ENCODE measurements at places on chromosomes 3 and 15.

GRCh38 chr3:112247900-112248299 lies 46.1 kb downstream of the SLC9C1 start:
- no peak for DNase-seq

GRCh38 chr3:20105513-20106280 lies 65.5 kb downstream of the KAT2B start:
- DNase-seq, result no peak

- no peak for DNase-seq
These were observed 357.1 kb upstream of the KCNH8 start for GRCh38 chr3:18791182-18791581.

DNA sequence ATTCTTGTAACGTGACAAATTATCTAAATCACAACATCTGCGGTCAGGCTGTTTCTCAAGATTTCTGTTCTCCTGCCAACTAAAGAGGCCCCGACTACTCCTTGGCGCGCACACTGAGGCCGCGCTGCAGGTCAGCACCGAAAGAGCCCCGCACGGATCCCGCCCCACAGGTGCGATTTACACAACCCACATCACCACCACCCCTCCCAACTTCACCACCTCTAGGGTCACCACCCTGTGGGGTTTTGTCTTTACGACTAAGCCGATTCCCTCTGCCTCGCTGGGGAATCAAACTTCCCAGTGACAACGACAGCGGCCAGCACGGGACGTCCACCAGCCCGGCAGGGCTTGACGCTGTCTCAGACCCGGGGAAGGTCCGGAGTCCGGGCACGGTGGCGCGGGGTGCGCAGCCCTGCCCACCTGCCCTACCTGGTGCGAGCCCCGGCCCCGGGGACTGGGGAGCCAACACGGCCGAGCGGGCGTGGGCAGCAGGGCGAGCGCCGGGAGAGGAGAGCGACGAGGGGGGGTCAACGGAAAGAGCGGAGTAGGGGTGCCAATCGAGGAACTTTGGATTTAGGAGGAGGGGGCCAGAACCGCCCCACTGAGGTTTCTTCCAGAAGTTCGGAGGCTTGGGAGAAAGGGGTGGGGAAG lies 764 bp downstream of the UACA start:
- DNase-seq, result peak; percentile 35

DNA sequence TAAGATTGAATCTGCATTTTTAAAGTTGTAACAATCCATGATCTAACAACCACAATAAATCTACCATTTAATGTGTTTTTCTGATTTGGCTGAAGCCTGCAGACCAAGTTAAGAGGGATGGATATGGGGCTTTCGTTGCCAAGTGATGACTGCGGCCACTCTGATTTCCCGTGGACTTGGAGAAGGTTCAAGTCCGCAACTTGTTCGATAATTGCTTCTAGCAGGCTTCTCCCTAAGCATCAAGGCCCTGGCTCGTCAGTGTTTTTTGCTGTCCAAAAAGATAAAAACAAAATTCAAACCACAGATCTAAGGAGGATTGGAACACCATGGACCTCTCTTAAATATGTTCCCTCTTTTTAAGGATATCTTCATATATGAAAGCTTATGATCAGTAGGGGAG lies 256.6 kb downstream of the CNTN3 start:
- DNase-seq, result no peak

GRCh38 chr3:134873789-134874188 lies 78.7 kb downstream of the EPHB1 start:
- no peak for DNase-seq

DNA sequence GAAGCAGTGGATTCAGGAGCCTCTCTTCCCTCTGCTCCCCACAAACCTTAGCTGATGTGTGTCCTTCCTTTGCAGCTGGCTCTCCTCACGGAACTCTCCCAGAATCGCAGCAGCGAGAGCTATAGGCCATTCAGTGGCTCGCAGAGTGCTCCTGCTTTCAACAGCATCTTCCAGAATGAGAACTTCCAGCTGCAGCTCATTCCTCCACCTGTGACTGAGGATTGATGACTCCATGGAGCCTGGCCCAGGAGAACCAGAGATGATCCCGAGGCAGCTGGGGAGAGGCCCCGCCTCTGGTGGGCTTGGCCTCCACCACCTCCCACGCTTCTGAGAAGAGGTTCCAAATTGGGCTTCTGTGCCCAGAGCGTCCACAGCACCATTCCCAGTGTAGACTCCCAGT lies 101.1 kb downstream of the C3orf70 start:
- no peak for DNase-seq

DNA sequence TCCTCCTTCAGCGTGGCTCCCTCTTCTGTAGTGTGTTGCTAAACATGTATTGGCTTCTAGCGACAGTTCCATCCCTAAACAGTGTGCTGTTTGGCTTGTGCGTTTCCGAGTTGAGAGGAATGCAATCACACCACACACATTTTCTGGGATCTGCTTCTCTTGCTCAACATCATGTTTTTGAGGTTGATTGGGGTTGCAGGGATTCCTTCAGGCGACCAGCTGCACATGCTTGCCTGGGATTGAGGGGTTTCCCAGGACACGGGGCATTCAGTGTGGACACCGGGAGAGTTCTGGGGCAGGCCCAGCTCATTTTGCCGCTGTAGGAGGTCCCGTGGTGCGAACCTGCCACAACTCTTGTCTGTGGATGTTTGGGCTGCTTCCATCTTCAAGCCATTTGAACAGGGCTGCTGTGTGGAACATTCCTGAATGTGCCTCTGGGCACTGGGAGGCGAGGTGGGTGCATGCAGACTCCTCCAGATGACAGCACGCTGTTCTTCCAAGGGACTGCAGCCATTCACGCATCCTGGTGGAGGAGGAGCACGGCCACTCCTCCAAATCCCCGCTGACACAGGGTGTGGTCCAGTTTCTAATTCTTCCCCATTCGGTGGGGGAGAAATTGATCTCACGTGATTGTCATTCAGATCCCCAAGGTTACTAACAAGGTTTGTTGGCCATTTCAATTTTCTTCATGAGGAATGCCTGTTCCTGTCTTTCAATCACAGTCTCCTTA lies 82.8 kb downstream of the PLXNA1 start:
- no peak for DNase-seq

DNA sequence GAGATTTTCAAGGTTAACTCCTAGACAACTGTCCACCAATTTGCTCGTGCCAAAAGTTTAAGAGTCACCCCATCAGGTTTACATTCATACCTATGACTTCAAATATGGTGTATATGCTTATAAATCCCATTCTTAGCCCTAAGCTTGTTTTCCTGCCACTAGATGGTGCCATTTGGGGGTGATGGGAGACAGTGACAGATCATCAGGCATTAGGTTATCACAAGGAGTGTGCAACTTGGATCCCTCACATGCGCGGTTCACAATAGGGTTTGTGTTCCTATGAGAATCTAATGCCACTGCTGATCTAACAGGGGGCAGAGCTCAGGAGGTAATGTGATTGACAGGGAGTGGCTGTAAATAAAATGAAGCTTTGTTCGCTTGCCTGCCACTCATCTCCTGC lies 182.7 kb downstream of the CNTN6 start:
- DNase-seq, result no peak

- no peak for DNase-seq
These were observed 20.4 kb downstream of the UROC1 start for GRCh38 chr3:126496894-126497850.

GRCh38 chr3:190224456-190224855 lies 97.8 kb downstream of the CLDN1 start:
- no peak for DNase-seq

GRCh38 chr15:48966595-48967301 lies 3.0 kb upstream of the SHC4 start:
- DNase-seq, result no peak

DNA sequence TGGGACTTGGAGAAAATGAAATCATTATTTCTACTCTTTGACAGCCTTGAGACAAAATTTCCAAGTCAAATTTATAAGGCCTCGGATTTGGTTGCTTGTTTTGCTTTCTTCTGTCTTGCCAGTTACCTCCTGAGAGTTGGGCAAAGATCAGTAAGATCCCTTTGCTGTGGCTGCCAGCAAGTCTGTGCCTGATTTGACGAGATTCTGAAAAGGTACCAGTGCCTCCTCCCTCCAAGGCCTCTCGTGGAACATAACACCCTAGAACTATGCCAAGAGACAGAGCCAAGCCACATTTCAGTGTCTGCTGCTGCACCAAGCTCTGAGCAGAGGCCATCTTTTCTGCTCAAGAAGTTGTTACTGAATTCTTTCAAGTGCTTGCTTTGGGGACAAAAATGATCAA lies 61.0 kb downstream of the GTPBP8 start:
- no peak for DNase-seq

GRCh38 chr3:52558436-52558835 lies 22.0 kb downstream of the UQCC5 start:
- DNase-seq, result no peak

- no peak for DNase-seq
These were observed 20.4 kb downstream of the ISG20 start for GRCh38 chr15:88658972-88659931.
